Esophagus squamous epithelium (tissue), 5 donors: ENCODE measurements at places on chromosomes 2 and 18. TPM values are rescaled to one million over a fixed set of nuclear protein-coding genes. Genes with fewer than 3 reads are reported as not detected.

The TSPYL6 gene
- not detected for total RNA-seq

DNA sequence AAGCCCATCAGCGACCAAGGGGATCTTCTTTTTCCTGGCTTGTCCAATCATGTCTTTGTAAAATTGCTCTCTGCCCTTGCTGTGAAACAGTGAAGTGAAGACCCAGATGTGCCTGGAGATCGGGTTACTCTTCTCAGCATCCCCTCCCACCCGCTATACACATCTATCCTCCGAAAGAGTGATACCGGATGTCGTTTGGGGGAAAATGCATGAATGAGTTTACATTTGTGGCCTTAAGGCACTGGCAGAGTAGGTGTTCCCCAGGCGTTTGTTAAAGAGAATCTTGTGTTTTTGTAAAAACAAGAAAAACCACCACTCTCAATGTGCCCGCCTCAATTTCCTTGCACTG is 528.3 kb downstream of the CMPK2 start:
- DNase-seq = no peak

The HOXD3 gene
- 1.5 TPM for total RNA-seq

- DNase-seq = no peak
Observed at GRCh38 chr2:109663721-109664120, 49.6 kb downstream of the SOWAHC start.

The ATIC gene
- total RNA-seq = 36.2 TPM

- no peak for DNase-seq
Observed at GRCh38 chr18:68024716-68025115, 508.2 kb upstream of the DSEL start.

The GALNT3 gene
- total RNA-seq = 76.0 TPM

The HOXD11 gene
- not detected for total RNA-seq

DNA sequence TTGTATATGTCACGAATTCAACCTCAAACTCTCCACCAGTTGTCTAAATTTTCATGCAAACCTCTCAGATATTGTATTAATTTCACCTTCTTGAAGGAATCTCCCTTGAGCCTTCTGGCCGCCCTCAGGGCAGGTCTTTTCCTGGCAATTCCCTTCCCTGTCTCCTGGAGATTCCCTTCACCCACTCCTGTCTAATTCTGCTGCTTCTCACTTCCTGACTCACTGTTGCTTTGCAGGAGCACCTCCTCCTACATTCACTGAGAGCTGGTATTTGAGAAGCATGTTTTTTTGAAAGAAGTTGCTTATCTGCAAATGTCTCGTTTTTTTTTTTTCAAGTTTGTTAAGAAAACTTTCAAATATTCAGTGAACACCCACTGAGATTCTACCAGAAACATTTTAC is 79.9 kb upstream of the OTOS start:
- DNase-seq = no peak

GRCh38 chr18:69330385-69331005 is 70.2 kb upstream of the DOK6 start:
- DNase-seq = no peak

DNA sequence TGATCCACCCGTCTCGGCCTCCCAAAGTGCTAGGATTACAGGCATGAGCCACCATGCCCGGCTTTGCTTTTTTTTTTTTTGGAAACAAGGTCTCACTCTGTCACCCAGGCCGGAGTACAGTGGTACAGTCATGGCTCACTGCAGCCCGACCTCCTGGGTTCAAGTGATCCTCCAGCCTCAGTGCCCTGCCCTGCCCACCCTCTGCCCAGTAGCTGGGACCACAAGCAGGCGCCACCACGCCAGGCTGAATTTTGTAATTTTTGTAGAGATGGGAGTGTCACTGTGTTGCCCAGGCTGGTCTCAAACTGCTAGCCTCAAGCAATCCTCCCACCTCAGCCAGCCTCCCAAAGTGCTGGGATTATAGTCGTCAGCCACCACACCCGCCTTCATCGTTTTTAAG is 11.6 kb upstream of the PSD4 start:
- no peak for DNase-seq

DNA sequence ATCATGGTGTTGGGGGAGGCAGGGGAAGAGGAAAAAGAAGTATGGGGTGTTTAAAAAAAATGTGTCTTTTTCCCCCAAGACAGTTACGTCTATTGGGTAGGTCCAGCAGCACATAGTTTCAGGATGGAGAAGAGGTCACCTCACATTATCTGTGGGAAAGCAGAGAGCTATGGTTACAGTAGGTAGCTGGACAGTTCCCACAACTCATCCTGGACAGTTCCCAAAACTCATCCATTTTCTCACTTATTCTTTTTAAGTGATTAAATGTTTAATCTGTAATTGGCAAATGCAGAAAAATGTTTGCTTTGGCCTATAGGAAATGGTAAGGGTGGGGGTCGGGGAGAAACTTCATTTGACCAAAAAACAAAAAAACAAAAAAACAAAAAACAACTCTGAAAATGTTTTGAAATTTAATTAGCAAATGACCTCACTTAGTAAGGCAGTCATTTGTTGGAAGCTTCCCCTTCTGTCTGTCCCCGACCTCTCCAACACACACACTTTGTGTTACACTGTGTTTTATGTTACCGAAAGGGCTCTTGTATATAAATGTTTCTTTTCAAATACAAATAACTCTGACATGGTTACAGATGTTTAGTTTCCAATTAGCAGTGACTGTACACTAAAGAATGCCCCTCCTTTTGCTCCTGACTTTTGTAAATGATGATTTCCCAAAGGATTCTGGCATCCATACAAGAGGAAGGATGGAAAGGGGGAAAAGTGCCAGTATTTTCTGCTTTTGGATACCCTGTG is 173.3 kb upstream of the ZFP36L2 start:
- DNase-seq = no peak

GRCh38 chr18:35728676-35729075 is 147.1 kb downstream of the GALNT1 start:
- no peak for DNase-seq

DNA sequence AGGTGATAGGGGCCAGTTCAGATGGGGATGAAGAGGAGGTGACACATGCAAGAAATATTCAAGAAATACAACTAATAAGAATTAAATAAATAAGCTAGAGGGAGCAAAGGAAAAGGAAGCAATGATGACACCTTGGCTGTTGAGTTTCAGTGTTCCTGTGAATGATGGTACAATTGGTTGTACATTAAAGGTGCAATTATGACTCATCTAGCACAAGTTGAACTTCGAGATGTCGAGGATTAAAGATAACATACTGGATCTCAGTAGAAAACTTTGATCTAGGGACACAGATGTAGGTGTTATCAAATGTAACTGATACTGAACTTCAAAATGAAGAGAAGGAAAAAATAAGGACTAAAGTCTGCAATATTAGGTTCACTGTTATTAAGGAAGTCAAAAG is 760.6 kb upstream of the CHAC2 start:
- DNase-seq = no peak

DNA sequence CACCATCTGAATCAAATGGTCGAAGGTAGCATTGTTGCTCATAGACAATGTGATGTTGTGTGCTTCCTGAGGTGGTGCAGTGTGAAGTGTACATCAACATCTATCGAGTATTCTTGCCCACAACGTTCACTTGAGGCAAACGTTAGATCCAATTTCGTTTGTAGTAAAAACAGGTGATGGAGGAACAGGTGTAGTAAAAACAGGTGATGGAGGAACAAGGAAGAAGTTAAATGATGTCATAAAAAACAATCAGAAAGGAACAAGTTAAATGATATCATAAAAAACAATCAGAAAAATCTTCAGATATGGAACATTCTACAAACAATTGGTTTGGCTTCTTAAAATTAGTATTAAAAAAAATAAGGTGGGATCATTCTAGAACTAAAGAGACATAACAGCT is 11.3 kb downstream of the WDR7 start:
- DNase-seq = no peak

The RAB11FIP5 gene
- 19.6 TPM for total RNA-seq

The DPYSL5 gene
- total RNA-seq = not detected

The PSTPIP2 gene
- 18.7 TPM for total RNA-seq

DNA sequence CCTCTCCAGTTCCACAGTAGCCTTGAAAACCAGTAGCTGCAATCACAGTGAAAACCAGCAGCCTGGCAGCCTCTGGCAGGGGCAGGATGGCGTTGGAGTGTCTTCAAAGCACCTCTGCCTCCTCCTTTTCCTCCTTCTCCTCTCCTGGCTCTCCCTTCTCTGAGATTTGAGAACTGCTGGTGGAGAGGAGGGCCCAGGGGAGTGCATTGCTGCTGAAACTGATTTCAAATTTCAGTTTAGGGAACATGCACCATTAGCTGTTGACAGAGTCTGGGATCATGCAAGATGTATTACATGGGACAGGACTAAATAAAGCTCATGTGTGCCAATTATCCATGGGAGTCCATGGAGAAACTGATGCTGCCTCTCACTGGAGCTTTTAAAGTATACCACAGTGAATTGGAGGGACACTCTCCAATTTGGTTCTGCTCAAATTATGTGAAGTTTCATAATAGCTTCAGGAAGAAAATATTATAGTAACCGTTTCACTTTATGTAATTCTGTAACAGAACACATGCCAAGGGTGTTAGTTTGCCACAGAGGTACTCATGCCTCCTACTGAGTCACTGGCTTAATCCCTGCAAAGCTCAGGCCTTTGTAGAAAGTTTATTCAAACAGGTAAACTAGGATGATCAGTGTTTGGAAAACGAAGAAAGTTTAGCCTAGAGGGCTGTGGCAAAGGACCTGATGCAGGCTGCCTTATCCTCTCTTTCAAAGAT is 146.1 kb downstream of the PRPF40A start:
- DNase-seq = no peak

The REG1A gene
- not detected for total RNA-seq

- no peak for DNase-seq
Observed at GRCh38 chr2:52327641-52328040, 1295.7 kb upstream of the NRXN1 start.
